ENCODE measurements at places on chromosomes 3 and 15.
A peak's percentile ranks its signal among the peaks of the same experiment; 100 is the strongest.

GRCh38 chr3:171327441-171328174 is 132.6 kb downstream of the TNIK start:
- DNase-seq, result no peak

DNA sequence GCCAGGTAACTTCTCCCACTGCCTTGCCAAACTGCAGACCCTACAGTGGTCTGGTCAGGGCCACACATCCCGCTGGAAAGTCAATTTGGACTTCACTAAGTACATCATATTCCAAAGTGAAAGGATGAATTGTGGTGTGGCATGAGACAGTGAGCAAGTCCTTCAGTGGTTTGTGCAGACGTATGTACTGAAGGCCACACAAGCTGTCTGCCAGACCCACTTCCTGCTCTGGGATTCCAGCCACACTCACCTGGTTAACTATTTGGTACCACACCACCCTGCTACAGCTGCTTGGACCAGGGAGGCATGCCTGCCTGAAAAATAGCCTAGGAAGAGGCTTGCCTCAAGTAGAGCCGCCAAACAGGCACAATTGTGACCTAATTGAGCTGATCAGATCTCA is 94.1 kb upstream of the STRIT1 start:
- DNase-seq, result no peak

DNA sequence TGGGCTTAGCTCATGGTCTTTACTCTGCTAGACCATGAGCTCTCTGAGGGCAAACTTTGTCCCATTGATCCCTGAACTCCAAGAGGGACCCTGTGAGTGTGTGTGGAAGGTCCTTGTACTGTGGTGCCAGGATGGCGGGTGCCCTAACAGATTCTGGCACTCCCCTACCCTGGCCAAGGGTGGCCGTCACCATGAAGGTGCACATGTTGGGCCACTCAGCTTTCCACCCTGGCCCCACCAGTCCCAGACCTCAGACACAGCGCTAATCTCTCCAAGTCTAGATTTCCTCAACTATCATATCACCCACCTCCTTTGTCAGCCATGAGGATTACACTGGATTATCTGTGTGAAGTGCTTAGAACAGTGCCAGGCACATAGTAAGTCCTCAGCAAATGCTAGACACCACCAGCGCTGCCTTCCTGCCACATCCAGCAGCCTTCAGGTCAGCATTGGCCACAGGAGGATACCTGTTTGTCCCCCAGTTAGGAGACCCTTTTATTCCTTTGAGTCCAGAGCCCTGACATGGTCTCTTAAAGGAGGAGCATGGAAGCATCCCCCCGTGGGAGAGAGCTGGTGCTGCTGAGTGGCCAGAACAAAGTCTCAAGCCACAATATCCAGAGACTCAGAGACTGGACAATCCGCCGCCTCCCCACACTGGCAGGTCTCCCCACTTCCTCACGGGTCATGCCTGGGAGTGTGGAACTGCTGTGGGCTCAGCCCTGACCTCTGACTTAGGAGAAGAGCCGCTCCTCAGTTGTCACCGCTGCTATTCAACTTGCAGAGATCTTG is 44.5 kb upstream of the SLCO2A1 start:
- no peak for DNase-seq

DNA sequence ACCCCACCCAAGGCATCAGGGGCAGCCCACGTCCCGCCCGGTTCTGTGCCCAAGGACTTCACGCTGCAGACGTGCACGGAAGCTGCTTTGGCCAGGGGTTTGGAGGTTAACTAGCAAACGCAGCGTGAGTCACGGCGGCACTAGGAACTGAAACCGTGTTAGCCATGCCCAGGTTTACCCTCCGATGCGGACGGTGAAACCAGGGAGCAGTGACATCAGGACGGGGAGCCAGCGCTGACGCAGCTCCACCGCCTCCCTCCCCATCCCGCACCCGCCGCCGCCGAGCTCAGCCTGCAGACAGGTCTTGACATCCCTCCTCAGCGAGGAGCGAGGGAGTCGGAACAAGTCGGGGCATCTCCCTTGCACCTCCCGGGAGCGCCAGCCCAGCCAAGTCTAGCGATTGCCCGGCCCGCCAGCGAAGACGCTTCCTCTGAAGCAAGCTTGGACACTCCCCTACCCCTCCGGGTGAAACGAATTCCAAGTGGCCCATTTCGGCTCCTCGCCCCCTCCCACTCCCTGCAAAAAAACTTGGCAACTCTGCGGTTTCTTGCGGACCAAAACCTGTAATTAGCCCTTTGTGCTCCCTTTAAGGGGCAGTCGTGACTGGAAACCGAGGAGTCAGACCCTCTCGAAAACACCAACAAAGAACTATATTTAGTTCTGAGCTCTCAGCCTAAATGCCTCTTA is 1.4 kb upstream of the RAP2B start:
- DNase-seq, result peak; percentile 53

- no peak for DNase-seq
These were observed 65.8 kb downstream of the PEAK1 start for GRCh38 chr15:77354063-77354462.

- DNase-seq, result no peak
These were observed 34.3 kb downstream of the ZXDC start for GRCh38 chr3:126441256-126441880.

GRCh38 chr3:101091489-101091888 is 98.3 kb upstream of the ABI3BP start:
- no peak for DNase-seq

DNA sequence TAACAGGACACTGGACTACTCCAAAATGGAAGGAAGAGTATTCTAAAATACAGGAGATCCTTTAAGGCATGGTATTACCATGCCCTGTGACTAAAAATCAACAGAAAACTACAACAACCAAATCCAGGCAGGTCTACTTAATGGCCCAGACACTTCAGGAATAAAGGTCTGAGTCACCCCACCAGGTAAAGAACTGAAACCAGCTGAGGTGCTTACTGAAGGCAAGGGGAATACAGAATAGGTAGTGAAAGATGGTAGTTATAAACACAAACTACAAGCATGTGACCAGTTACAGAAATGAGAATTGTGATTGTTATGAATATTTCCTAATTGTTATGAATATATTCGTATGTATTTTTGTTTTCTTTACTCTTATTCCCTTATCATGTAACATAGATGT is 13.4 kb downstream of the IFT57 start:
- DNase-seq, result no peak

- no peak for DNase-seq
These were observed 68.0 kb downstream of the OXNAD1 start for GRCh38 chr3:16332904-16333426.
